ENCODE measurements at places on chromosomes 1 and 21.

DNA sequence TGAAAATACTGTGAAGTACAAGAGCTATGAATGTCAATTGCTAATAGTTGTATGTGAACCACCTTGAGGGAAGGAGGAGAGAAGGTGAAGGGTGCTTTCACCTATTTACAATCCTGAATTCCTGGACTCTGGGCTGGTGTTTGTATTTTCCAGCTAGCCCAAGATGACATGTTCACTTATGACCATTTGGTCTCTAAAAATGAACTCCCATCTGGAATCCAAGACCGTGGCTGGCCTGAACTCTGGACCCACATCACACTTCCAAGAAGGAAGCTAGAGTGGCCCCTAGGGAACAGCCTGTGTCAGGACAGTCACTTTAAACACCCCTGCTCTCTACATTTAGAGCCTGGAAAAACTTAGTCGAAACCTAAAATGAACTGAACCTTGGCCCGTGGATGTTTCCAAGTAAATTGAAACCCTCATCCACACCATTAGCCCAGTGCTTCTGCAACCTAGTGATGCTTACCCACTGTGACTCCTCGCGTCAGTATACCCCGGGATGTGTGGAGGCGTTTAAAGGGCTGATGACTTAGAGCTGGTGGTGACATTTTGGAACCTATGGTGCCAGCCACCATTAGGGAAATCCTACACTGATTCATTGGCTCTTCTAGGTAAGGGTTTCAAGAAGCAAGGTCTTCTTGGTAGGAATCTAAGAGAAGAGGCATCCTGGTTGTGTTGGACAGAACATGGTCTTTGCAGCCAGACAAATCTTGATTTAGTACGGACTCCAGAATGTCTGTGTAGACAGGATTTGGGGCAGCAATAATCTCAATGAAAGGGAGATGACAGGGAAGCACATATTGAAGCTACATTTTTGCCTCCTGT is 171.5 kb upstream of the IRF2BP2 start:
- no peak for DNase-seq

GRCh38 chr21:31442339-31442738 is 98.3 kb upstream of the TIAM1 start:
- DNase-seq: no peak

- no peak for DNase-seq
These were observed 16.0 kb downstream of the HAO2 start for GRCh38 chr1:119384591-119384990.

DNA sequence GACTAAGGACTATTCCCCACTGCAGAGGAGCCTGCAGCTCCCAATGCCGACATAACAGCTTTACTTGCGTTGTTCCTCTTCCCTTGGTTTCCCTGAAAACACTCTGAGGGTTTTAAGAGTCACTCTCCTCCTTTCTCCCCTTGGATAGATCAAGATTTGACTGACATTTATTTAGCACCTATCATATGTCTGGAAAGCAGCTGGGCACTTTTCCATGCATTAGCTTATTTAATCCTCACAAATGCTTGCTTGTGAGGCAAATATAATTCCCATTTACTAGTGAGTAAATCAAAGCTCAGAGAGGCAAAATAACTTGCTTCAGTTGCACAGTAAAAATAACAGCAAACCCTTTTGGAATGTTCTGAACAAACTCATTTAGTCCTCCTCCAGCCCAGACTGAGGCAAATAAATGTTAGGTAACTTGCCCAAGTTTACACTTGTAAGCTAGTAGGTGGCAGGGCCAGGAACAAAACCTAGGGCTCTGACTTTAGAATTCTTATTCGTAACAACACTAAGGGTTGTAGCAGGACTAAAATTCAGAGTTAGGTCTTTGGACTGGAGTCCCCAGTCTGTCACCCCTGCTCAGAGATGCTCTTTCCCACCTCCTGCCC is 81.4 kb downstream of the KCND3 start:
- DNase-seq: no peak

GRCh38 chr1:25106352-25106751 is 126.0 kb downstream of the SYF2 start:
- DNase-seq: no peak

DNA sequence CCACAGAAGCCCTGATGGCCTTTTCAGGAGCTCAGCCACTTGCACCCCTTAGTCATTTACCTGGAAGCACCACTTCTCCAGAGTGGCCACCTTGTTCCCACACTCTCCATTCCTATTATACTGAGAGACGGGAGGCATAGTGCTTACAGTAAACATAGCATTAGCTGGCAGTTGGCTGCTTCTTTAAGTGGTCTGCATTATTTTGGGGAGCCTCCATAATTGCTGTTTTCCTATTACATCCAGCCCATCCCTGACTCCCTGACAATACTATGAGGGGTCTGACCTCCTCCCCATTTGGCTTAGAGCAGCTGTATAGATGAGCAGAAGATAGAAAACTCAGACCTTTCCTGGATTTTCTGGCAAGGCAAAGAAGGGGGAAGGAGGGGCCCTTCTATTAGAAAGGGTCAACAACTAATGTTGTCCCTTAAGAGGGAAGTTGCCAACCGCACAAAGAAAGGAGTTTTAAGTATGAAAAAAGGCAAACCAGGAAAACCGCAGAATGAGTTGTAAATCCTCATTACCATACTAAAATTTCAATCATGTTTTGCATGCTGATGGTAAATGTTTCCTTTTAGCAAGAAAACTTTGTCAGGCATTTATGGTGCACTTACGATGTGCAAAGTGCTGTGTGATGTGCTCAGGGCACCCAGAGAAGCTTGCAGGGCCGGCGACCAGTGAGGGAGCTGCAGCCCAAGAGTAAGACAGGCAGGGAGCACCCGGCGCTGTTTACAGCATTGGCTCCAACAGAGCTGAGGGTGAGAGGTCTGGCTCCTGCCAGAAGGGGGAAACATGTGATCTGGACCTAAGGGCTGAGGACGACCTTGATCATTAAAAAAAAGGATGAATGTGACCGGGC is 167.3 kb downstream of the ZZZ3 start:
- DNase-seq: no peak

- no peak for DNase-seq
These were observed 7.1 kb downstream of the UTS2 start for GRCh38 chr1:7845761-7846160.

DNA sequence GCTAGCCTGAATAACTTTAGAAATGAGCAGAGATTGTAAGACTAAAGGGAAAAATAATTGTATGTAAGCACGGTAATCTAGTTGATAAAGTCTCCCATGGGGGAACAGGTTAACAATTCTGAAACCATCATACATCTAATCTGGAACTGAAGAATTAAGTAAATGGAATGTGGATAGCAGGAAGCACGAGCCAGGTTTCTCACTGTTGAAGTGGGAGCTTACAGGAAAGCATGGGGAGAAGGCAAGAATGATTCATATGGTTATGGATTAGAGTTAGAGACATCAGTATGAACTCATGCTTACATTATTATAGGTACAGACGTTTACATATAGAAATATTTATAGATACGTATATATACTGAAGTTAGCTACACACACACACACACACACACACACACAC is 83.0 kb downstream of the LEPR start:
- DNase-seq: no peak

DNA sequence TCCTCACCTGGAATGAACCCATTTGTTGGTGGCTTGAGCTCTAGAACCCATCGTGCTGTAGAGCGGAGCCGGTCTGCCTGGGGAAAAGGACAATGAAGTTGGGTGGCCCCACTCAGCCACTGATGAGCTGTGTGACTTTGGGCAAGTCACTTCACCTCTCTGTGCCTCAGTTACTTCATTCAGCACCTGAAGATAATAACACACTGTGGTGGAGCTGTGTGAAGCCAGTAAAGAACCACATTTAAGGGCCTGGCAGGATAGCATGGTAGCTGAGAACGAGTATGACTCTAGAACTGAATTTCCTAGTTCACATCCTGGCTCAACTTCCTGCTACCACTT is 37.1 kb downstream of the EPHB2 start:
- no peak for DNase-seq

- DNase-seq: no peak
These were observed 1.1 kb upstream of the CACYBP start for GRCh38 chr1:174998569-174999215.

DNA sequence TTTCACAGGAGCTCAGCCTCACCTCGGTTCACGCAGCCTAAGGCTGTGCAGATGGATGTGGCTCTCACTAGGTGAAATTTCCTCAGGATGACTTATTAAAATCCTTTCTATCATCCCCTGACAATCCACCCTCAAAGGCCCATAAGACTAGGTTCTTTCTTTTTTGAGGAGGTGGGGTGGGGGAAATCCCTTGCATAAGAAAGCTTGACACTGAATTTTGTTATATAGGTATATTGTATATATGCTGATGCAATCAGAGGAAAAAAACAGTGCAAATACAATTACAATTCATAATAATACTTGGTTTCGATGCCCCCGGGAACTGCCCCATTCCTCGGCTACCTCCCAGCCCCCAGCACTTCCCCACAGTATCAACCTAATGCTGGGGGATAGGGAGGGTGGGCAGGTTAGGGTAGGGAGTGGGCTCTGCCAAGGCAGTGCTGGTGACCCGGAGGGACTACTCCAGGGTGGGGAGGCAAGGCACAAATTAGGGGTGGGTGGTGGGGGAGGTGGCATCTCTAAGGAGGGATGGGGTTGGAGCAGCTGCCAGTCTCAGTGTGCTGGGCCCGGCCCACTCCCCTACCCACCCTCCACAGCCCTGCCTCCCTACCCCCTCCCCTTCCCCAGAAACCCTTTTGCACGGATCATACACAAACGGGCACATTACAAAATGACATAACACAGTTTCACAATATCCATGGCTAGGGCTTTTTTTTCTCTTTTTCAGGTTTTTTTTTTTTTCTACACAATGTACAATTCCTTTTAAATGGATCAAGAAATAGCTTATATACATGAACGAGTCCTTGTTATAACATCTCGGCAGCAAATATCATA is 30.9 kb downstream of the SLC27A3 start:
- DNase-seq: no peak

DNA sequence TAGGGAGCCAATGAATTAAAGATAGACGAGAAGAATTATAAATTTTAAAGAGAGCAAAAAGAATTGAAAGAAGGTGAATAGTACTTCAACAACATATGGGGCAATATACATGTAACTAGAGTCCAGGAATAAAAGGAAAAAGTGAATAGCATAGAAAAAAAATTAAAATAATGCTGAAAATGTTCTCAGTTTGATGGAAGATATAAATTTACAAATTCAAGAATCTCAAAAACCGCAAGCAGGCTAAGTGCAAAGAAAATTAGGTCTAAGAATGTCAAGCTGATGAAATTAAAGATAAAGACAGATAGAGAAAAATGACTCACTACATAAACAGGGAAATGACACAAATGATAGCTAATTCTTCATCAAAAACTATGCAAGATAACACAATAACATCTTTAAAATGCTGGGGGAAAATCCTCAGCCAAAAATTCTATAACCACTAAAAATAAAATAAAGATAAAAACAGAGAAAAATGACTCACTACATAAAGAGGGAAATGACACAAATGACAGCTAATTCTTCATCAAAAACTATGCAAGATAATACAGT is 326.3 kb downstream of the TBX15 start:
- no peak for DNase-seq

DNA sequence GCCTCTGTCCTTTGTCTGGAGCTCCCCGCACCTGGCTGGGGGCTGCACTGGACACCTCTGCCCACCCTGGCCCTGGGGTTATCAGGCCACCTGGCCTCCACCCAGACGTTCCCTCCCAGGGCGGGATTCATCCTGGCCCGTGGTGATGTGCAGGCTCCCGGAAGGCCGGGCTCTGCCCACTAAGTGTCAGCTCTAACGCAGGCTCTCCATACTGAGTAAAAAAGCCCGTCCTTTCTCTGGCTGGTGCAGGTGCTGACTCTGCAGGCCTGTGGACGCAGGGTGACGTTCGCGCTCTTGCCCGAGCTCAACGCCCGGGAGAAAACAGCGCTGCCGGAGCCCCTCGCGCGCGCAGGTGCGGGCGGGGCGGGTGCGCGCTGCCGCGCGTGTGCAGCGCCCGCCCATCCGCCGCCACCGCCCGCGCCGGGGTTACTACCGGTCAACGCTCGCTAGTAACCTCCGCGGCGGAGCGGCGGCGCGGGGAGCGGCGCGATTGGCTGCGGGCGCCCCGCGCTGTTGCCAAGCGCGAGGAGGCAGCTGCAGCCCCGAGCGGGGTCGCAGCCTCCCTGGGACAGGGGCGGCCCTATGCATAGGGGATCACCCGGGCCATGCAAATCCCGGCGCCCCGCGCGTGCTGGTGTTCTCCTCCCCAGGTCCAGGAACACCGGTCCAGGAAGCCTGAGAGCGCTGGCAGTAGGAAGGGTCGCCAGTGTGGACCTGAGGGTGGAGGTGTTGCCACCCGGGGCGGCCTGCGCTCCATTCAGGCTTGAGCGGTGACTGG is 15.7 kb downstream of the ABCG1 start:
- no peak for DNase-seq

DNA sequence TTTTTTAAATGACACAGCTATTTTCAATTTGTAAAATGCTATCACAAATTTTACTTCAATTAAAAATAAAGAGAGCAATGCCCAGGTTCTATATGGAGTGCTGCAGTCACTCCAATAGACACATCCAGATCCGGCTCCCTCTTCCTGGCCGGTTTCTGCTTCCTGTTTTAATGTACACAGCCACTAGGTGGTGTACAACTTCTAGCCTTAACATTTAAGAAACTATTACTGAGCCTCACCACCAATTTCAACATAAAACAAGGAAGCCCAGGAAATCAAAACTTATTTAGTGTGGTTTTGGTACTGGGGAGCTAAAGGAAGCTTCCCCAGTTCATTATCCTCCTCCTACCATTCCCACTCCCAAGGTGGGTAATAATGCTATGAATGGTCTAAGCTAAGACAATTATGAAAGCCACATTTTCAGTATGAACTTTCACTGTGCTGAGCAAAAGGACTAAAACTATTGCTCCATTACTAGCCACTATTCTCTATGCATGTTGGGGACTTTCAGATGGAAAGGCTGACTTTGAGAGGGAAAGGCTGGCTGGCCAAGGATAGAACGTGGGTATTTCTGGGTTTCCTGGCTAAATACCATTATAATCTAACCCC is 25.5 kb upstream of the MTMR11 start:
- DNase-seq: no peak

DNA sequence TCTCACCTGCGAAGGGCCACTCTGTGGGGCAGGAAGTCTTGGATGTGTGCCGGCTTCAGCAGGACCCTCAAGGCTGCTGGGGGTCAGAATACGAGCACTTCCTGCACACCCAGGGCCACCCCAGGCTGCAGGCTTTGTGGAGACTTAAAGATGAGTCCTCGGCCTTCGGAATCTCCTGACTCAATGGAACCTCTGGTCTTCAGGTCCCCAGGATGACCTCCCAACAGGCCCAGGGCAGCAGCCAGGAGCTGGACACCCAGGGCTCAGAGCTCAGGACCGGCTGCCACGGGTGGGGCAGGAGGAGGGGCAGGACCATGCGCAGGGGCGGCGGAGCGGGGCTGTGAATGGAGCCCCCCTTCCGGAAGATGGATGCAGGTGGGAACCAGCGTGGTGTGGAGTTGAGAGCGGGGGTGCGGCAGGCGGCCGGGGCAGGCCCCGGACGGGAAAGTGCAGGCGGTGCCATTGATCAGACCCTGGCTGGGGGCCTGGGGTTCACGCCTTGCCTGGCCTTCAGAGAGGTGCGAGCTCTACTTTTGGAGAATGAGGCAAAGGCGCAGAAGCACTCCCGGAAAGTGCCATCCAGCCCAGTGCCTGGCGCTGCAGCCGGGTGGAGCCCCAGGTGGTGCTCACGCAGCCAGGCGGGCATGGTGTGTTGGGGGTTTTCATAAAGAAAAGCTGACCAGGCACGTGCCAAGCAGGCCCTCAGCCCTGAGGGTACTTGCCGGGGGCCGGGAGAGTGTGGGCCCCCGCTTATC is 10.4 kb downstream of the COL18A1 start:
- DNase-seq: no peak
